Endodermal cell (in vitro differentiated cells): ENCODE measurements at places on chromosomes 6 and 20. TPM values are rescaled to one million over a fixed set of nuclear protein-coding genes. Genes with fewer than 3 reads are reported as not detected.

SLA2 gene
- total RNA-seq = 0.68 TPM in 2 replicates

ADA gene
- total RNA-seq = 11.4 and 12.8 TPM in 2 replicates

DNA sequence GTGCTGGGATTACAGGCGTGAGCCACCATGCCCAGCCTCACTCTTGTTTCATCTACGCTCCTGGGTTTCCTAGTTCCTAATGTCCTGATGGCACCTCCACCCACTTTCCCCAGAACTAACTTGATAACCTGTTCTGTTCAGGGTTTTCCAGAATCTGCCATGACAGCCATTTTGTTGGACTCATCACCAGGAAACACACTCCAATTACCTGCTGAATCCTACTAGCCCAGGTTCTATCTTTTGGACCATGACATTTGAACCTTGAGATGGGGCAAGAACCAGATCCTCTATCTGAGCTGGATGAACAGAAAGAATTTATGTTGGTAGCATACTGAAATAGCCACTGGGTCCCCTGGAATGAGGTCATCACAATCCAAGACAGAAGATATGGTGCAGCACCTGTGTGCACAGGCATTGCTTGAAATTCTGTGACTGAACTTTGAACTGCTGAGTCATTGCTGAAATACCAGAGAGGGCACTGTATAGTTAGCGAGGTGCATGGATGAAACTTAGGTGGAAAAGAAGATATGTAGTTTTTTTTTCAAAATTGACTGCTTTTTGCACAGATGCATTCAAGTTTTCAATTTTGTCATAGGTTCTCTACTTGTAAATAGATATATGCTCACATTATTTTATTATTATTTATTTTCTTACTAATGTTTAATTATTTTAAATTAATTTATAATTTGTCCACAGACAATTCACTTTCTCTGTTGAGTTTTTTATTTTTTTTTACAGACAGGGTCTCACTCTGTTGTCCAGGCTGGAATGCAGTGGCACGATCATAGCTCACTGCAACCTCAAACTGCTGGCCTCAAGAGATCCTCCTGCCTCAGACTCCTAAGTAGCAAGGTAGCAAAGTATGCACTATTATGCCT, 42.8 kb upstream of the TASP1 start:
- H3K27me3 ChIP-seq = no peaks in the 10 kb centered on the region
- H3K36me3 ChIP-seq = no peaks in the 10 kb centered on the region
- no peaks in the 10 kb centered on the region for H3K4me1 ChIP-seq
- no peak overlapping the region for H3K4me3 ChIP-seq
- DNase-seq = no peak
- H3K27ac ChIP-seq = no peak overlapping the region

DNA sequence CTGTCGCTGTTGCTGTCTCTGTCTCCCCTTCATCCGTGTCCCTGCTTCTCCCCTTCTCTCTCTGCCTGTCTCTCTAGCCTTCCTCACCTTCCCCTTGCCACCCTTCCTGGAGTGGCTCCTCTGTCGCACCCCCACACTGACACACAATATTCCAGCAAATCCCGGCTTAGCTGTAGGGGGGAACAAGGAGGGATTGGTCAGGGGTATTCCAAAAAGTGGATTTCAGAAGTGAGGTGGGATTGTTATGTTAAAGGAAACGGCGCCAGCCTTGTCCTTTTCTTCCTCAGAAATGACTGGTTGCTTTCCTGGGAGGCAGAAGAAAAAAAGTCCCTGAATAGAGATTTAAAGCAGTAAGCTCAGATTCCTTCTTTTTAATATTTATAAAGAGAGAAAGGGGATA, 76.3 kb upstream of the SIRPA start:
- no peaks in the 10 kb centered on the region for H3K4me1 ChIP-seq
- H3K27me3 ChIP-seq = peaks cover 9% of the 10 kb centered on the region
- no peaks in the 10 kb centered on the region for H3K36me3 ChIP-seq

GMPR gene
- total RNA-seq = 4.9 and 7.1 TPM in 2 replicates

PLN gene
- total RNA-seq = not detected in 2 replicates

DNA sequence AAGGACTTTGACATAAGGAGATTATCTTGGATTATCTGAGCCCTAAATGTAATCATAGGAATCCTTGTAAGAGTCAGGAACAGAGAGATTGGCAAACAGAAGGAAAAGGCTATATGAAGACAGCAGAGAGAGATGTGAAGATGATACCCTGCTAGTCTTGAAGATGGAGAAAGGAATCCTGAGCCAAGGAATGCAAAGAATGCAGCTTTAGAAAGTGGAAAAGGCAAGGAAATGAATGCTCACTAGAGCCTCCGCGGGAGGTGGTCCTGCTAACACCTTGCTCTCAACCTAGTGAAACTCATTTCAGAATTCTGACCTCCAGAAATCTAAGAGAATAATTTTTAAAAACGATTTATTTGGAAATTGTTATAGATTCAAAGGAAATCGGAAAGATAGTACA, 117.1 kb downstream of the TBXT start:
- H3K4me1 ChIP-seq = no peaks in the 10 kb centered on the region
- peak; percentile 70 for DNase-seq
- H3K27me3 ChIP-seq = no peaks in the 10 kb centered on the region
- no peak overlapping the region for H3K4me3 ChIP-seq
- H3K36me3 ChIP-seq = no peaks in the 10 kb centered on the region

- no peak overlapping the region for H3K4me3 ChIP-seq
- peaks cover 62% of the 10 kb centered on the region for H3K36me3 ChIP-seq
These were observed 12.0 kb downstream of the ZNF217 start for GRCh38 chr20:53581444-53582250.

- H3K4me3 ChIP-seq = no peak overlapping the region
- no peaks in the 10 kb centered on the region for H3K27me3 ChIP-seq
- DNase-seq = no peak
- H3K4me1 ChIP-seq = peaks cover 3% of the 10 kb centered on the region
- H3K27ac ChIP-seq = no peak overlapping the region
These were observed 258.9 kb downstream of the KIF16B start for GRCh38 chr20:16314320-16314719.

CALHM4 gene
- total RNA-seq = not detected in 2 replicates

GRCh38 chr20:36847009-36847709, 28.8 kb upstream of the TLDC2 start:
- peak overlapping the region; percentile 12 for H3K27ac ChIP-seq
- peaks cover 10% of the 10 kb centered on the region for H3K36me3 ChIP-seq
- H3K27me3 ChIP-seq = no peaks in the 10 kb centered on the region
- peak; percentile 77 for DNase-seq
- peaks cover 8% of the 10 kb centered on the region for H3K4me1 ChIP-seq

FOXQ1 gene
- 7.8 to 20.7 TPM (median 8.4 TPM) in 3 replicates for total RNA-seq

DNA sequence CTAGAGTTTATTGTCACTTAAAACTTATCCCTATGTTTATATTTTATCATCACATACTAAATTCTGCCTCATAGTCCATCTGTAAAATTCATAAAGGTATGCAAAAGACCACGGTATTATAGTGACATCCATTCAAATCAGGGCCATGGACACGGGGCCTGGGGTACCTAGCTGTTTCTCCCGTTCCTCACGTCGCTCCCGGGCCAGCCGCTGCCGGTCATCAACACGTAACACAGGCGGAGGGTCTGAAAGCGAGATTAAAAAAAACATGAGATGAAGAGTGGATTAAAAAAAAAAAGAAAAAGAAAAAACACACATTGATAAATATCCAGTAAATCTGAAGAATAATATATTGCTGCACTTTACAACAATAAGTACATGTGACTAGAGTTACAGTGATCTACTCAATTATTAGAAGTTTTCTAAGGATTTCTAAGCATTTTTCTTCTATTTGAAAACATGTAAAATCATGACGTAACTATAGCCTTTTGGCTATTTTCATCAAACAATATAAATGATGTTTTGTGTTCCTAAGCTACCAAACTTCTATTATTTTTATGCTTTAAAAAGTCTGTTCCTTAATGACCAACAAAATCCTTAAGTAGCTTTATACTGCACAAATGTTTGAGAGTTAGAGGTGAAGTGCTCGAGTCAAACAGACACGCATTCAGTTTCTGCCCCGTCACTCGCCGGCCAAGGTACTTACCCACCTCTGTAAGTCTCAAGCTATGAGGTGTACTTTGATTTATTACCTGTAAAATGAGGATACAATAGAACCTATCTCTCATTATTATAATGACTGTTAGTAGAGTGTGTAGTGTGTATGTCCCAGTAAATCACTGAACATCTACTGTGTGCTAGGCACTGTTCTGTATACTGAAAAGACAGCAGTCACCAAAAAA, 122.1 kb upstream of the BCLAF1 start:
- H3K27me3 ChIP-seq = no peaks in the 10 kb centered on the region
- no peaks in the 10 kb centered on the region for H3K36me3 ChIP-seq
- no peak for DNase-seq
- H3K27ac ChIP-seq = no peak overlapping the region

GRCh38 chr6:42046464-42047212, 3.7 kb upstream of the TAF8 start:
- H3K4me1 ChIP-seq = no peaks in the 10 kb centered on the region
- no peak overlapping the region for H3K4me3 ChIP-seq
- peaks cover 72% of the 10 kb centered on the region for H3K27me3 ChIP-seq
- H3K27ac ChIP-seq = no peak overlapping the region

DNA sequence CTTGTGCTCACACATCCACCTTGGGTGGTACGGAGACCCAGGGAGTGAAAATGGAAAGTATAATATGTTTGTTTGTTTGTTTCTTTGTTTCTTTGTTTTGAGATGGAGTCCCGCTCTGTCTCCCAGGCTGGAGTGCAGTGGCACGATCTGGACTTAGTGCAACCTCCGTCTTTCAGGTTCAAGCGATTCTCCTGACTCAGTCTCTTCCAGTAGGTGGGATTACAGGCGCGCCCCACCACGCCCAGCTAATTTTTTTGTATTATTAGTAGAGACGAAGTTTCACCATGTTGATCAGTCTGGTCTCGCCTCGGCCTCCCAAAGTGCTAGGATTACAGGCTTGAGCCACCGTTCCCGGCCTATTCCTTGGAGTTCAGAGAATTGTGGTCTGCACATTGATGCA, 115.4 kb downstream of the TRIM27 start:
- no peak overlapping the region for H3K27ac ChIP-seq
- H3K36me3 ChIP-seq = no peaks in the 10 kb centered on the region
- H3K27me3 ChIP-seq = peaks cover 80% of the 10 kb centered on the region
- DNase-seq = no peak
- H3K4me1 ChIP-seq = no peaks in the 10 kb centered on the region

GRCh38 chr20:8862092-8862491, 206.8 kb upstream of the PLCB4 start:
- no peak overlapping the region for H3K27ac ChIP-seq
- no peak overlapping the region for H3K4me3 ChIP-seq

SYNDIG1 gene
- total RNA-seq = 1.9 to 7.8 TPM (median 6.8 TPM) in 3 replicates

- no peak overlapping the region for H3K27ac ChIP-seq
- no peaks in the 10 kb centered on the region for H3K4me1 ChIP-seq
These were observed 1164.7 kb upstream of the MAP3K7 start for GRCh38 chr6:91751526-91751925.

GRCh38 chr20:1124421-1124820, 6.0 kb downstream of the PSMF1 start:
- H3K27me3 ChIP-seq = no peaks in the 10 kb centered on the region
- peaks cover 4% of the 10 kb centered on the region for H3K4me1 ChIP-seq
- H3K36me3 ChIP-seq = peaks cover 52% of the 10 kb centered on the region
- H3K27ac ChIP-seq = no peak overlapping the region

DNA sequence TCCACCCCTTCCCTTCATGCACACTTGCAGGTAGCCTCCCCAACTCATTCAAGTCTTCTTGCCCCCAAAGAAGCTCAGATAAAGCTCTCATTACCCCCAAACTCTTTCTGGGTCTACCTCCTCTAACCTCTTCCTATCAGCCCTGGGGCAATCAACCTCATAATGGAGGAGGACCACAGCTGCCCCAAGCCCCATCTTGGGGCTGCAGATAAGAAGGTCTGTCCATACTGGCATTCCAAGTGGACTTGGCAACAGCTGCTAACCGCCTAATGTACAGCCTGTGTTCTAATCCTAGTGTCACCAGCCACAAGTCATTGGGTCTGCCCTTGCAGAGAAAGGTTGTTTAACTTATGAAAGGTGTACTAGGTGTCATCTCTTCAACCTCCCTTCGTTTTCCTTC, 107.4 kb upstream of the ADGRF1 start:
- H3K4me1 ChIP-seq = peaks cover 32% of the 10 kb centered on the region
- H3K36me3 ChIP-seq = no peaks in the 10 kb centered on the region
- H3K27me3 ChIP-seq = no peaks in the 10 kb centered on the region
- no peak overlapping the region for H3K27ac ChIP-seq
- DNase-seq = no peak
- H3K4me3 ChIP-seq = no peak overlapping the region

GRCh38 chr6:21354805-21355238, 238.7 kb upstream of the SOX4 start:
- H3K27ac ChIP-seq = no peak overlapping the region
- no peak overlapping the region for H3K4me3 ChIP-seq
- peaks cover 5% of the 10 kb centered on the region for H3K4me1 ChIP-seq
- H3K27me3 ChIP-seq = no peaks in the 10 kb centered on the region

DNA sequence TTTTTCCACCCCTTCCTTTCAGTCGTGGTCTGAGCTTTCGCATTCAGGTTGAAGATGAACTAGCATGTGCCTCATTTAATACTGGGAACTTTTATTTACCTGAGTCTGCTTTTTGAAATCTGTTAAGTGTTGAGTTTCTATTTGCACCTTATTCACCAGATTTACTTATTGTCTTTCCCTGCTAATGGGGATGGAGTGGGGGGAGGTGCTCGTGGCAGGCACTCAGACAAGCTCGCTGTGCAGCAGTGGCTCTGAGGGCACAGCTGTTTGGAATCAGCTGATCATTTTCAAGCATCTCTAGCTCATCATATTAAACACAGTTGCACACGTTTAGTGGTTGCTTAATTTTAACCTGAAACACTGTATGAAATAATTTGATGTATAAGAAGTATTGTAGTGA, 35.6 kb downstream of the UTRN start:
- H3K36me3 ChIP-seq = no peaks in the 10 kb centered on the region
- no peak overlapping the region for H3K27ac ChIP-seq
- H3K4me1 ChIP-seq = no peaks in the 10 kb centered on the region
- no peak overlapping the region for H3K4me3 ChIP-seq
- H3K27me3 ChIP-seq = no peaks in the 10 kb centered on the region

CST4 gene
- 0.95 and 2.0 TPM in 2 replicates for total RNA-seq

- DNase-seq = no peak
- no peaks in the 10 kb centered on the region for H3K4me1 ChIP-seq
- no peak overlapping the region for H3K27ac ChIP-seq
- H3K27me3 ChIP-seq = no peaks in the 10 kb centered on the region
- no peaks in the 10 kb centered on the region for H3K36me3 ChIP-seq
These were observed 50.5 kb downstream of the PCNA start for GRCh38 chr20:5069141-5069806.

C20orf141 gene
- total RNA-seq = not detected in 2 replicates

DNA sequence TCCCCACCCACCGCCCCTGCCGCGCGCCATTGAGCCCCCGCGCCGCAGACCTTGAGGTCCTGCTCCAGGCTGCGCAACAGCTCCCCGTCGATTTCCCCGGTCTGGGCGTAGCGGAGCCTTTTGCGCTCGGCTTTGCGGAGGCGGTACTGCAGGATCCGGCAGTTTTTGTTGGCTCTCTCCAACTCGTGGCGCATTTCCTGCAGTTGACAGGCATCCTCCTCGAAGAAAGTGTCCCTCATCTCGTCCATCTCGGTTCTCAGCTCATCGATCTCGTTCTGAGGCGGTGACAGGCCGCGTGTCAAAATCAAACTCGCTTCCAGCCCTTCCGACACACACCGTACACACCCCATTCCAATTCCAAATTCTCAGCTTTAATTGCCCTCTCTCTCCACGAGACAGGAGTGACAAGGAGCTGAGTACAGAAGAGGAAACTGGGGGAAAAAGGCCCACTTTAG, 4.3 kb downstream of the MTCL3 start:
- peak overlapping the region; percentile 78 for H3K4me3 ChIP-seq
- H3K36me3 ChIP-seq = no peaks in the 10 kb centered on the region
- H3K4me1 ChIP-seq = no peaks in the 10 kb centered on the region
- no peak overlapping the region for H3K27ac ChIP-seq
- peaks cover 50% of the 10 kb centered on the region for H3K27me3 ChIP-seq

GRCh38 chr20:1555952-1556351, 1.6 kb downstream of the SIRPD start:
- H3K36me3 ChIP-seq = no peaks in the 10 kb centered on the region
- H3K27me3 ChIP-seq = no peaks in the 10 kb centered on the region
- H3K4me1 ChIP-seq = no peaks in the 10 kb centered on the region
- DNase-seq = no peak
